ENCODE measurements at places on chromosomes 12 and 14.

GRCh38 chr14:102928412-102929240 lies 6.2 kb downstream of the AMN start:
- peak; percentile 61 for DNase-seq

GRCh38 chr14:95664066-95664465 lies 22.2 kb upstream of the TCL1B start:
- DNase-seq = no peak

DNA sequence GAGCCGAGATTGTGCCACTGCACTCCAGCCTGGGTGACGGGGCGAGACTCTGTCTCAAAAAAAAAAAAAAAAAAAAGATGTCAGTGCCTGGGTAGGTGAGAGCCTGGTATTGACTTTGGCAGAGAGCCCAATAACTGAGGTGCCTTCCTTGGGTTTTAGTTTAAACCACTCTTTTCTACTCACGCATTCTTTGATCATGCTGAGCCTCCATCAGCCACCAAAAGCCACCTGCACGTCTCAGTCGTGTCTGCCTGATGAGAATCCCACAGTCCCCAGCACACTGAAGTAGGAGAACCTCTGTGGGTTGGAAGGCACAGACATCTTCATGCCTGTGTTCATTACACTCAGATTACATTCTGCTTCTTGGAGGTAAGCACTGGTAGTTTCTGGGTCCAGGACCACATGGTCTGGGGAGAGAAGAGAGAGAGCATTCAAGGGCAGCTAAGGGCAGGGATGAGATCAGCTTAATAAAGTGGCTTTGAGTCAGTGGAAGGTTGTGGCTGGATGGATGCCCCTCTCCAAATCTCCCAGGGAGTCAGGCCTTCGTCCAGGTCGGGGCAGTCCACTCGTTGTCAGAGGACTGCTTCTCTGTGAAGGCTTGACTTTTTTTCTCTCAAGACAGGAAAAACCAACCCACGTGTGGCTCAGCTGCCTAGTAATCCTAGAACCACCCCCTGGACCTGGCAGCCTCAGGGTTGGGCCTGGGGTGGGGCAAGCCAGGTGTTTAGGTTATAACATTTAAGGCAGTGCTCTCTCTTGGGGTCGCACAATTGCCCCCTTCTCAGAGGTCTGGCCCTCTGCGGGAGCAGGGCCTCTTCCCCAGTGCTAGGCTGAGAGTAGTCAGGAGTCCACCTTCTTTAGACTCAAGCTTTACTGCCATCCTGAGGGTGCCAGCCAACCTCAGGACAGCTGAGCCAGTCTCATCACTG lies 32.6 kb upstream of the MAX start:
- DNase-seq = no peak

- no peak for DNase-seq
Measured at GRCh38 chr12:104703372-104703771, 246.6 kb downstream of the CHST11 start.

DNA sequence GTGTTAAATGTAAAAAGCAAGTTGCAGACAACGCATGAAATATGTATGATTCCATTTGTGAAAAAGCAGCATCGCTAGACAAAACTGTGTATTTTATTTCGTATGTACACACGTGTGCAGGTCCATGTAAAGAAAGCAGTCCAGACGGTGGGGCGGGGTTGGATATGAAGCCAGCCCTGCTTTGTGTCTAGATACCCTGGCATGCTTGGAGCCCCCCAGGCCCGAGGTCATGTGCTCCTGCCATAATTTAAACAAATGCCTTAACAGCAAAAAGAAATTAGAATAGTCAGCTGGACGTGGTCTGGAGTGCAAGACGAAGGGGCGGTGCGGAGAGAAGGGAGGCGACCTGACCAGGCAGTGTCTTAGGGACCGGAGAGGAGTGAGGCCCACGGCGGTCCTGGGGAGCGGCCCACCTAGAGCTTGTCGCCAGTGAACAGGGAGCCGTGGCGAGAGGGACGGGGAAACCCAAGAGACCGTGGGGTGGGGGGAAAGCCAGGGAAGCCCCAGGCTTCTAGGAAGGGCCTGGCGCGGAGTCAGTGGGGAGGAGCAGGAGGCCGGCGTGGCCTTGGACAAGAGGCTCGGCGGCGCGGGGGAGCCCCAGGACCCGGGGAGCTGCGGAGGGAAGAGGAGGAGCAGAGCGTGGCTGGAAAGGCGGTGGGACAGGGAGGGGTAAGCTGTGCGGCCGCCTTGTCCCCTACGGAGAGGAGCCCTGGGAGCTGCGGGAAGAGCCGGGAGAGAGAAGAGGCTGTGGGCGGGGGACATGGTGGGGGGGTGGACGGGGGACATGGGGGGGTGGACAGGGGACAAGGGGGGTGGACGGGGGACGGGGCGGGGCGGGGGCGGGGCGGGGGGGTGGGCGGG lies 118.5 kb upstream of the C14orf180 start:
- no peak for DNase-seq
